Peyer's patch (tissue), 4 donors: ENCODE measurements at places on chromosomes 11 and 22. TPM values are rescaled to one million over a fixed set of nuclear protein-coding genes. Genes with fewer than 3 reads are reported as not detected.

LSP1 gene
- total RNA-seq: 175 TPM

- no peaks in the 10 kb centered on the region for H3K36me3 ChIP-seq
- no peaks in the 10 kb centered on the region for H3K27me3 ChIP-seq
- DNase-seq: no peak
- H3K4me3 ChIP-seq: no peak overlapping the region
- peaks cover 8% of the 10 kb centered on the region for H3K4me1 ChIP-seq
Observed at GRCh38 chr22:30235687-30236170, 10.8 kb downstream of the LIF start.

GRCh38 chr11:9758637-9759518, 95.0 kb downstream of the SWAP70 start:
- H3K27ac ChIP-seq: peak overlapping the region; percentile 81
- peak overlapping the region; percentile 58 for H3K4me3 ChIP-seq
- peaks cover 2% of the 10 kb centered on the region for H3K4me1 ChIP-seq
- no peaks in the 10 kb centered on the region for H3K27me3 ChIP-seq
- no peaks in the 10 kb centered on the region for H3K36me3 ChIP-seq

DNA sequence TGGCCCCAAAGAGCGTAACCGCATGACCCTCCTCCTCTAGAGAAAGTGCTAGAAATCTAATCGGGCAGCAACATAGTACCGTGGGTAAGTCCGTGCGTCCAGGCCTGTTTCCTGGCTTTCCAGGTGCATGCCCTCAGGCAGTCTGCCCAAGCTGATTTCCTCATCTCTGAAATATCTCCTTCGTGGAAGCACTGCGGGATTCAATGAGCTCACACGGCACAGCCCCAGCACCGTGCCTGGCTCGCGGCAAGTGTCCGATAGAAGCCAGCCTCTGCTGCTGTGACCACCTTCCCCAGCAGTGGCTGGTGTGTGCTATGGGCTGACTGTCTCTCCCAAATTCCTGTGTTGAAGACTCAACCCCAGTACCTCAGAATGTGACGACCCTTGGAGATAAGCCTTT, 20.7 kb downstream of the RPUSD4 start:
- DNase-seq: no peak
- H3K27ac ChIP-seq: no peak overlapping the region
- no peaks in the 10 kb centered on the region for H3K4me1 ChIP-seq
- no peak overlapping the region for H3K4me3 ChIP-seq
- H3K36me3 ChIP-seq: peaks cover 14% of the 10 kb centered on the region

MYEOV gene
- total RNA-seq: not detected

CD151 gene
- total RNA-seq: 259 TPM

- peak overlapping the region; percentile 75 for H3K4me3 ChIP-seq
- peak overlapping the region; percentile 93 for H3K27ac ChIP-seq
- no peak for DNase-seq
- no peaks in the 10 kb centered on the region for H3K36me3 ChIP-seq
- H3K27me3 ChIP-seq: no peaks in the 10 kb centered on the region
- no peaks in the 10 kb centered on the region for H3K4me1 ChIP-seq
Observed at GRCh38 chr11:17076517-17077239, 789 bp downstream of the RPS13 start.

KRTAP5-11 gene
- total RNA-seq: not detected

GRCh38 chr11:57514538-57515331, 767 bp downstream of the SLC43A1 start:
- H3K27me3 ChIP-seq: no peaks in the 10 kb centered on the region
- peak; percentile 72 for DNase-seq
- H3K36me3 ChIP-seq: no peaks in the 10 kb centered on the region
- H3K4me1 ChIP-seq: no peaks in the 10 kb centered on the region

KRTAP5-1 gene
- total RNA-seq: not detected

DNA sequence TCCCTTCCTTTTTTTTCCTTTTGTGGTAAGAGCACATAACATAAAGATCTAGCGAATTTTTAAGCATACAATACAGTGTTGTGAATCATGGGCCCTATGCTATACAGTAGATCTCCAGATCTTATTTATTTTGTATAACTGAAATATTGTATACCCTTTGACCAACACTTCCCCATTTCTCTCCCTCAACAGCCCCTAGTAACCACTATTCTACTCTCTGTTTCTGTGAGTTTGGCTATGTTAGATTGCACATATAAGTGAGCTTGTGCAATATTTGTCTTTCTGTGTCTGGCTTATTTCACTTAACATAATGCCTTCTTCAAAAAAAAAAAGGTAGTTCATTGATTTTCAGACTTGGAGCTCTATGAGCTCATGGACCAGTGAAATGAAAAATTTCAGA, 180.5 kb downstream of the C11orf91 start:
- no peak overlapping the region for H3K4me3 ChIP-seq
- no peaks in the 10 kb centered on the region for H3K27me3 ChIP-seq
- no peaks in the 10 kb centered on the region for H3K36me3 ChIP-seq

C11orf16 gene
- not detected for total RNA-seq

- peaks cover 7% of the 10 kb centered on the region for H3K4me1 ChIP-seq
- H3K27ac ChIP-seq: peak overlapping the region; percentile 97
- peaks cover 15% of the 10 kb centered on the region for H3K36me3 ChIP-seq
- no peaks in the 10 kb centered on the region for H3K27me3 ChIP-seq
Observed at GRCh38 chr11:112225753-112226061, 521 bp upstream of the PTS start.

DNA sequence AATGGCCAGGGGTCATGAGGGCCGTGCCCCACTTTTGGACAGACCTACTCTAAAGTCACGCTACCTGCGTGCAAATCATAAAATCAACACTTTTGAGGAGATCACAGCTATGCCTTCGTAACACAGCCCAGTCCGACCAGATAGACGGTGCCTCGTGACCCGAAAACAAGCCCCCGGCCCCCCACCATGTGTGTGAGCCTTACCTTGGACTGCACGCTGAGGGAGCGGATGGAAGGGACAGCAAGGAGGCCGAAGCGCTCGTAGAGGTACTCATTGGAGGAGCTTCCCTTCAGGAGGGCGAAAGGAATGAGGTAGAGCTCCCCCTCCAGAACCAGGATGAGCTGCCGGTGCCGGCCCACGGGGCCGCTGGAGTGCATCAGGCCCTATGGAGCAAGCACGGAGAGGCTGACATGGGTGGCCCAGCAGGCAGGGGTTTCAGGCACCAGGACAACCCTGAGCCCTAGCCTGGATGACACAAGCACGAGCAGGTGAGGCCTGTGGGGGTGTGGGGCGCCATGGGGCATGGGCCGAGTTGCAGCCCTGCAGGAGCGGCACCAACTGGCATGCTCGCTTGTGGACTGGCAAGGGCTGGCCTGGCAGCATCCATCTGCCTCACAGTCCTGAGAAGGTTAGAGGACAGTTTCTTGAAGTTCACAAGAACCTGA, 82.2 kb upstream of the PITPNB start:
- H3K27ac ChIP-seq: no peak overlapping the region
- no peaks in the 10 kb centered on the region for H3K36me3 ChIP-seq
- DNase-seq: no peak
- H3K4me3 ChIP-seq: no peak overlapping the region

SLC25A45 gene
- 50.6 TPM for total RNA-seq

RIC3 gene
- 6.8 TPM for total RNA-seq

GRCh38 chr22:29225422-29226090, 19.9 kb downstream of the EMID1 start:
- H3K36me3 ChIP-seq: no peaks in the 10 kb centered on the region
- peak overlapping the region; percentile 70 for H3K27ac ChIP-seq
- no peaks in the 10 kb centered on the region for H3K4me1 ChIP-seq
- DNase-seq: peak; percentile 34
- no peak overlapping the region for H3K4me3 ChIP-seq

DNA sequence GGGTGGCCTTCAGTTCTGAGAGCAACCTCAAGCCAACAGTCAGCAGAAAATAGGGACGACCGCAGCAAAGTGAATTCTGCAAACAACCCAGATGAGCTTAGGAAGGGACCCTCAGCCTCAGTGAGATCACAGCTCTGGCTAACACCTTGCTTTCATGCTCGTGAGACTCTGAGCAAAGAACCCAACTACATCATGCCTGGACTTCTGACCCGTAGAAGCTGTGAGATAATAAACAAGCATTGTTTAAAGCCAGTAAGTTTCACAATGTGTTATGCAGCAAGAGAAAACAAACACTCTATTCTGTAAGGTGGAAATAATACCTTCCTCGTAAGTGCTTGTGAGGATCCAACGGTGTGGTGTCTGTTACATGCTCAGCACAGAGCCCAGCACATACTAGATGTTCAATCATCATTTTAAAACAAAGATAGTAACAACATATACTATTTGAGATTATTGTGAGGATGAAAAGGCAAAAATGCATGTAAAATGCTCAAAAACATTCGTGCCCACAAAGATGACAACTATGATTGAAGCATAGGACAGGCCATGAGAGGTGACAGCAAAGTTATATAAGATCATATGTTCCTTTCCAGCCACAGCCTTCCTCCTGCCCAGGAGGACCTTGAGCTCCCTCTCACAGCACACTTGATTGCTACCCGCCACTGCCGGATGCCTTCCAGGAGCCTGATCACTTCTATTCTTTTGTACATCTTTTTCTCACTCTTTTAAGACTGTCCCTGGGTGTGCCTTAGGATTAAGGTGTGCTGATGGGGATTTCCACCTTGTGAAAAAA, 433.3 kb downstream of the BUD13 start:
- H3K4me3 ChIP-seq: no peak overlapping the region
- no peak for DNase-seq
- H3K4me1 ChIP-seq: no peaks in the 10 kb centered on the region

DNA sequence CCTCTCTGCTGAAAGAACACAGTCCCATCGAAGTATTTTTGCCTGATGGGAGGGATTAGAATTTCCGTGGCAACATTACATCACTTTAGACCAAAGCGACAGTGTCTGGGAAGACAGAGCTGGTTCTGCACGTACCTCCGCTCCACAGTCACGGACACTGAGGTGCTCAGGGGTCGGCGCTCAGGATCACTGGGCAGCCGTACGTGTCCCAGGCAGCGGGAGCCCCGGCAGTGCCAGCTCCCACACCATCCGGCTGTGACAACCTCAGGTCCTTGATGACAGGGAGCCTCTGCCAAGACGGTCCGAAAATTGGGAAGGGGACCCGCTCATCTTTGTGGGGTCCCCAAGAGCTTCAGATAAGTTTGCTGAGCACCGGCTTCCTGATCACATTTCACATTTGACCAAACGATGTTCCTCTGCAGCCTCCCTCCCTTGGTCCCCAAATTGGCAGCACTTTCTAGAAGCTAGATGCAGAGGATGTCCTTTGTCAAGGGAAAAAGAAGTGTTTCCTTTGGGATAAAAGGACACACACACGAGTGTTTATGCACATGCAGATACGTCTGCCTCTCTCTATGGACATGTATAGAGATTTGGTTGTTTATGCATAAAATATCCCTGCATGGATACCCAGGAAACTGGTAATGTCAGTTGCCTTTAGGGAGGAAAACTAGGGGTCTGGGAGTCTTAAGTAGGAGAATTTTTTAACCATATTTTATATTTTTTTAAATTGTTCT, 61.6 kb upstream of the LINC01488 start:
- H3K27me3 ChIP-seq: no peaks in the 10 kb centered on the region
- H3K27ac ChIP-seq: no peak overlapping the region
- no peaks in the 10 kb centered on the region for H3K4me1 ChIP-seq
- no peaks in the 10 kb centered on the region for H3K36me3 ChIP-seq
- H3K4me3 ChIP-seq: no peak overlapping the region

DNA sequence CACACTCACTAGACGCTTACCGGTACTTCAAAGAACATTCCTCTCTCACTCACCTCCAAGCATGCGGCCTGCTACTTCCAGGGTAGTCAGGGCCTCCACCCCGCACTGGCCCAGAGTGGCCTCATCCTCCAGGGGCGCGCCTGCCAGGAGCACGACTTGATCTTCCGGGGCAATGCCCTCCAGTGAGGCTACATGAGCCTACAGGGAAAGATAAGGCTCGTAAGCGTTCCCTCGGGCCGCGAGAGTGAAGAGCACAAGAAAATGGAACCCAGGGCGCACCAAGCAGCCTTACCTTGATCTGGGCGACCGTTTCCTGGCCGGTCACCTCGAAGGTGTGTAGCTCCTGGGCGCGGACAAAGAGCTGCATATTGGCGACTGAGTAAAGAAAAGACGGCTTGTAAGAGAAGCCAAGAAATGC, 478 bp downstream of the FAU start:
- no peaks in the 10 kb centered on the region for H3K27me3 ChIP-seq
- no peaks in the 10 kb centered on the region for H3K36me3 ChIP-seq
- H3K27ac ChIP-seq: peak overlapping the region; percentile 96
- H3K4me1 ChIP-seq: peaks cover 22% of the 10 kb centered on the region

- H3K36me3 ChIP-seq: no peaks in the 10 kb centered on the region
- H3K27ac ChIP-seq: no peak overlapping the region
- H3K4me1 ChIP-seq: no peaks in the 10 kb centered on the region
- no peak overlapping the region for H3K4me3 ChIP-seq
- H3K27me3 ChIP-seq: no peaks in the 10 kb centered on the region
Observed at GRCh38 chr11:125085301-125086081, 22.4 kb downstream of the SLC37A2 start.

MUC6 gene
- total RNA-seq: not detected

- H3K4me1 ChIP-seq: no peaks in the 10 kb centered on the region
- no peak for DNase-seq
- H3K27ac ChIP-seq: no peak overlapping the region
- H3K36me3 ChIP-seq: no peaks in the 10 kb centered on the region
Observed at GRCh38 chr11:12914400-12914912, 94.7 kb upstream of the RASSF10 start.

DNA sequence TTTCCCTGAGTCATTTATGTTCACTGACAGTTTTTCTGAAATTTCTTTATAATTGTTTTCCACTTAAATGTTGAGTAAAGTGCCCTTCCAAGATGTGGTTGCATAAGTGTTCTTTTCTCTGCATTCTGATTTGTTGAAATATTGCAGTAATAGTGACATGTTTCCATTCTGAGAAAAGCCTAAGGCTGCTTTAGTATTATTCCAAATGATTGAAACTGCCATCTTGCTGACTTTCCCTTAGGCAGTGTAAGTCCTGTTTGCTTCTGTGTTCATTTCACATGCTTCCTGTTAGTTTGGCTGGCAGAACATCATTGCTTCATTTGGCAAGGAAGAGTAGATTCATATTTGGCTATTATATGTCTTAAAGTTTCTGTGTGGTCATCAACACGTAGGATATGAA, 146.5 kb downstream of the ELP4 start:
- H3K36me3 ChIP-seq: no peaks in the 10 kb centered on the region
- H3K27me3 ChIP-seq: no peaks in the 10 kb centered on the region
- no peak for DNase-seq
- no peak overlapping the region for H3K4me3 ChIP-seq

MMP8 gene
- not detected for total RNA-seq

HBB gene
- total RNA-seq: not detected

DNA sequence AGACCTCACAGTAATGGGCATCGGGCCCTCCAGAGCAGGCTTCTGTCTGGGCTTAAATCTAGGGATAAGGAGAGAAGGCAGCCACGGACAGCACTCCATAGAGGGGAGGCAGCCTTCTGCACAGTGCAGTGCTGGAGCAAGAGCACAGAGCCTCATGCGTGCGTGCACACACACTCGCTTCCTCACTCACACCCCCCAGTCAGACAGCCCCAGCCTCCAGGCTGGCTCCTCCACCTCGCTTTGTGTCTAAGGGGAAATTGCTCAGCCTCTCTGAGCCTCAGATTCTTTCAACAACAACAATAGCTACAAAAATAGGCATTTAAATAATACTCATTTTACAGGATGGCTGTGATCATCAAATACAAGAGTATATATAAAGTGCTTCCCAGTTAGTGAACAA, 26.7 kb upstream of the ETS1 start:
- H3K36me3 ChIP-seq: no peaks in the 10 kb centered on the region
- H3K27ac ChIP-seq: no peak overlapping the region
- DNase-seq: no peak
- H3K27me3 ChIP-seq: no peaks in the 10 kb centered on the region
- no peaks in the 10 kb centered on the region for H3K4me1 ChIP-seq
- no peak overlapping the region for H3K4me3 ChIP-seq
